ENCODE measurements at places on chromosomes 13 and 19. TPM values are rescaled to one million over a fixed set of nuclear protein-coding genes. Genes with fewer than 3 reads are reported as not detected.

GRCh38 chr13:21149568-21149967, 26.8 kb downstream of the SKA3 start:
- no peak overlapping the region for H3K27ac ChIP-seq
- H3K4me1 ChIP-seq: peaks cover 10% of the 10 kb centered on the region
- H3K4me3 ChIP-seq: no peak overlapping the region
- no peaks in the 10 kb centered on the region for H3K27me3 ChIP-seq
- DNase-seq: no peak

DNA sequence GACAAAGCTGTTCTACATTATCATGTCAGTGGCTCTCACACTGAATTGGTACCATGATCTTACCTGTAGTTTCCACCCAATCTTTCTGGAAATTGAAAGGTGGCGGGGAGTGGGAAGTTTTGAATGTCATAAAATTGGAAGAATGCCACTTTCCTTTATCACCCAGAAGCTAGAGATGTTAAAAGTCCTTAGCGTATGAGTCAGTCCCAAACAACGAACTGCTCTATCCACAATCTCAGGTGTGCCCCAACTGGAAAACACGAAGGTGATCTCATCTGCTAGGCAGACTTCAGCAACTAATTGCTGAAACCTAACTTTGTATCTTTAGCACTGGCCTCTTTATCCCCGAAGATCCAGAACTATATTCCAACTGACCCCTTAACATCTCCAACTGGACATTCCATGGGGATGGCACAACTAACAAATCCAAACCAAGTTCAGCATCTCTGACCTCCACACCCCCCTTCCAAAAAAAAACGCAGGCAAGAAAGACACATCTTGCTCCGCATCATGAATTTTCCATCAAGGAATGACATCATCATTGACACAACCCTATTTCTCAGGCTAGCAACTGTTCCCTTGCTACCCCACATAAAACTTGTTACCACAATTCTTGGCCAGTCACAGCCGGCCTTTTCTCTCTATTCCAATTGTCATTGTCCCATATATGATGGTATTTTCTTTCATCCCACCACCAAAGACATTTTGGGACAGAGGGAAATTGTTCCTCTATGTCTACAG, 175.4 kb downstream of the KLF12 start:
- no peak overlapping the region for H3K4me3 ChIP-seq

GRCh38 chr13:80386002-80386401, 45.1 kb upstream of the SPRY2 start:
- DNase-seq: no peak
- H3K36me3 ChIP-seq: no peaks in the 10 kb centered on the region
- no peaks in the 10 kb centered on the region for H3K27me3 ChIP-seq
- H3K27ac ChIP-seq: no peak overlapping the region
- H3K4me1 ChIP-seq: peaks cover 3% of the 10 kb centered on the region

GRCh38 chr13:27797228-27797624, 4.9 kb downstream of the GSX1 start:
- no peak overlapping the region for H3K27ac ChIP-seq
- no peak overlapping the region for H3K4me3 ChIP-seq
- H3K36me3 ChIP-seq: no peaks in the 10 kb centered on the region
- peaks cover 61% of the 10 kb centered on the region for H3K27me3 ChIP-seq
- no peak for DNase-seq

GRCh38 chr19:41627966-41628675, 1.2 kb upstream of the CEACAM4 start:
- H3K27me3 ChIP-seq: peaks cover 4% of the 10 kb centered on the region
- no peaks in the 10 kb centered on the region for H3K4me1 ChIP-seq

GRCh38 chr19:33622809-33623511, 1.2 kb downstream of the CHST8 start:
- H3K27ac ChIP-seq: no peak overlapping the region
- peaks cover 33% of the 10 kb centered on the region for H3K27me3 ChIP-seq
- H3K4me3 ChIP-seq: no peak overlapping the region
- H3K36me3 ChIP-seq: no peaks in the 10 kb centered on the region
- DNase-seq: no peak

DNA sequence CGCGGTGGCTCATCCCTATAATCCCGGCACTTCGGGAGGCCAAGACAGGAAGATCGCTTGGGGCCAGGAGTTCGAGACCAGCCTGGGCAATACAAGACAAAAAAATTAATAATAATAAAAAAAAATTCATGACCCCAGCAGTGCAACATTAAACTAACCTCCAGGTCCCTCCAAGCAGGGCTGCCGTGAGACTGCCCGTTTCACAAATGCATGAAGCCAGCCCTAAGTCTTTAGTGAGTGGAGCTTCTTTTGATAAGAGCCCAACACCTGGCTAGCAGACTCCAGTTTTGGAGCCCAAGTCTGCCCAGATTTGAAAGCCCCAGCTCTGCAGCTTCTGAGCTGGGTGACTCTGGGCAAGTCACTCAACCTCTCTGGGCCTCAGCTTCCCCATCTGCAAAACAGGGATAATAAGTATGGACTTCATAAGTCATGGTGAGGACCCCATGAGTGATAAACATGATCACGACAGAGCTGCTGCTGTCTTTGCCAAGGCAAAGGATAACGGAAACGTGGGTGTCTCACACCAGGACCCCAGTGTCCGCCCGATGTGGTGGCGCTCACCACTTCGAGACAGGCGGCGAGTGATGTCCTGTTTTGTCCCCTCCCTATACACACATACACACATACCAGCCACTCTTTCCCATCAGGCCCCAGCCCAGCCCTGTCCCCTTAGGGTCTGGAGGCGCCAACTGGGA, 38.4 kb upstream of the NANOS3 start:
- DNase-seq: no peak
- no peaks in the 10 kb centered on the region for H3K27me3 ChIP-seq
- H3K36me3 ChIP-seq: peaks cover 59% of the 10 kb centered on the region

GRCh38 chr13:74229242-74229641, 95.0 kb upstream of the KLF12 start:
- no peak overlapping the region for H3K4me3 ChIP-seq

GRCh38 chr13:33169273-33169980, 116.1 kb downstream of the STARD13 start:
- DNase-seq: no peak
- no peak overlapping the region for H3K27ac ChIP-seq
- no peaks in the 10 kb centered on the region for H3K36me3 ChIP-seq
- H3K4me3 ChIP-seq: no peak overlapping the region

Gene RNF113B
- total RNA-seq: not detected

Gene RFX2
- 8.7 TPM for total RNA-seq

Gene MYO1F
- total RNA-seq: 47.4 TPM

Gene HIPK4
- not detected for total RNA-seq

Gene CDK8
- total RNA-seq: 18.3 TPM

Gene JAK3
- 212 TPM for total RNA-seq

Gene CELF5
- total RNA-seq: 0.18 TPM

Gene LPAR2
- total RNA-seq: 29.8 TPM
